ENCODE measurements at places on chromosomes 12 and 14. TPM values are rescaled to one million over a fixed set of nuclear protein-coding genes. Genes with fewer than 3 reads are reported as not detected.

DNA sequence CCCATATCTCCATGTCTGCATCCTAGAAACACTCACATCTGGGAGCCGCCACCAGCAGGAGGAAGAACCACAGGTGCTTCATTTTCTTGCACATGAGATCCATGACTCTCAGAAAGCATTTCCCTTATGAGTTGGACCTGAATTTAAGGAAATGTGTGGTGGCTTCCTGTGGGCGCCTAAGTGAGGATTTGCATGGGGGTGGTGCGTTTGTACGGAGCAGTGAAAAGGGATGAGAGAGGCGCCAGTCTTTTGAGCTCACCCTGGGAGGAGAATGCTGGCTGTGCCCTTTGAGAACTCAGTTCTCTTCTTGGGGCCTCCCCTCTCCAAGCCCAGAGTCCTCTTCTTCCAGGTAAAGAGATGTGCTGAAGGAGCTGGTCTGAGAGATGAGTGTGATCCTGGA lies 895.7 kb downstream of the TMEM121 start:
- DNase-seq = no peak
- H3K4me3 ChIP-seq = no peak overlapping the region
- no peak overlapping the region for H3K27ac ChIP-seq
- H3K4me1 ChIP-seq = peaks cover 7% of the 10 kb centered on the region

GRCh38 chr12:52581066-52581465 lies 7.4 kb upstream of the KRT74 start:
- no peaks in the 10 kb centered on the region for H3K36me3 ChIP-seq
- H3K4me1 ChIP-seq = peaks cover 38% of the 10 kb centered on the region
- no peak for DNase-seq
- H3K27ac ChIP-seq = no peak overlapping the region

GRCh38 chr14:75418850-75419768 lies 8.7 kb upstream of the JDP2 start:
- no peak overlapping the region for H3K27ac ChIP-seq
- no peaks in the 10 kb centered on the region for H3K36me3 ChIP-seq
- peak overlapping the region; percentile 44 for H3K4me3 ChIP-seq
- DNase-seq = no peak
- H3K27me3 ChIP-seq = peaks cover 5% of the 10 kb centered on the region
- H3K4me1 ChIP-seq = peaks cover 6% of the 10 kb centered on the region

GRCh38 chr12:45219621-45220020 lies 3.7 kb downstream of the ANO6 start:
- H3K4me1 ChIP-seq = peaks cover 23% of the 10 kb centered on the region
- no peak overlapping the region for H3K4me3 ChIP-seq
- H3K27ac ChIP-seq = no peak overlapping the region
- no peaks in the 10 kb centered on the region for H3K36me3 ChIP-seq
- no peaks in the 10 kb centered on the region for H3K27me3 ChIP-seq
- no peak for DNase-seq

DNA sequence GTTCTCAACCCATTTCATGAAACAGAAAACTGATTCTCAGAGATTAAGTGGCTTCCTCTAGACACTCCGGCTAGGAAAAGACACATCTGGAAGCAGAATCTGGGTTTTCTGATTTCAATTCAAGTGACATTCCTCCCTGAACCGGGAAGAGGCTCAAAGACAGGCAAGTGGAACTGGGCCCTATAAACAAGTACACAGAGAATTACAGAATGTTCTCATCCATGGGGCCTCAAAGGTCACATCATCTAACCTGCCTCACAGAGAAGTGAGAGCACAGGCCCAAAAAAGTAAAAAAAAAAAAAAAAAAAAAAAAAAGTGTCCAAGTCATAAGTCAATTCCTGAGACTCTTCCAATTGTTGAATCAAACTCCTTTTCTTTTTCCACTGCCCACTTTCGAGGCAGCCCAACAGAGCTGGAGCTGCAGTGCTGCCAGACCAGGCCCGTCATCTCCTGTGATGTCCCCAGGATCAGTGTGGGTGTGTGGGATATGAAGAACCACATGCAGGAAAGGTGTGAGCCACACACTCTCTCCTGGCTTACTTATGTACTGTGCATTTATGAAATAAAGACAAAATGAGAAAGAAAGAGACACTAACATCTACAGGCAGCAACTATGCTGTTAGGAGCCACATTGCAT lies 2.8 kb upstream of the KRT1 start:
- no peak overlapping the region for H3K4me3 ChIP-seq
- no peak overlapping the region for H3K27ac ChIP-seq

HNRNPA1 gene
- 1,160 TPM for total RNA-seq
